ENCODE measurements at places on chromosomes 6 and 20.

DNA sequence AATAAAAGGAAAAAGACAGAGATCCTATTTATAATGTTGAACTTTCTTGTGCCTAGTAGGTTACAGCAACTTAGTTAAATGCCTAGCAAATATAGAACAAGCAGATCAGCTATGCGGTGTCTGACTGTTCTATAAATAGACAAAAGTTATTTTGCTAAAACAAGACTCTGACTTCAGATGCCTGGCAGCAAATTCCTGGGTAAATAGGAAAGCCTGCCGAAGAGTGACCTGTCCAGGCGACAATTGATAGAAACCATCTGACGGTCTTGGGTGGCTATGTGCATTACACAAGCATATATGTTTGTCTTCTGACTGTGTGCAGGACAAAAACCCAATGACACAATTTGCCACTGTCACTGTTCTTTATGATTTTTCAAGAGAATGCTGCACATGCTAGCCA, 38.0 kb upstream of the PDE10A start:
- DNase-seq: no peak

DNA sequence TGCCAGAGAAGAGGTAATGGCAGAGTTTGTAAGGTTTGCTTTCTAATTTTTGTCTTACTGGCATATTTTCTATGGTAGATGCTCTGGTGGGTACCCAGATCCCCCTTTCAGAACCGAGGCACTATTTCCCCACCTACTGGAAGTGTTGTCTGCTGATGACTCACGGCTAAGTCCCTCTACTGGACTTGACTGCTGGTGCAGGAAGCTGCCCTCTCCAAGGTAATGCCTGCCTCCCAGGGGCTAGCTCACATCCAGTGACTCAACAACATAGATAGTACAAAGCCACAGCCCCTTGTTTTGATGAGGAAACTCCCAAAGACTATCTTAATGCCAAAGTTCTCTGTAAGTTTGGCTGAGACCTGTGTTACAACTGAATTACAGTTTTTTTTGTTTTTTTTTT, 285.4 kb upstream of the FLRT3 start:
- DNase-seq: no peak

- no peak for DNase-seq
These were observed 208.1 kb downstream of the OGFRL1 start for GRCh38 chr6:71496722-71497033.

GRCh38 chr6:31545291-31545690, 1.1 kb downstream of the ATP6V1G2 start:
- no peak for DNase-seq

GRCh38 chr6:38799529-38800184, 84.5 kb downstream of the DNAH8 start:
- DNase-seq: no peak

GRCh38 chr6:76465410-76465809, 392.9 kb upstream of the IMPG1 start:
- DNase-seq: no peak

DNA sequence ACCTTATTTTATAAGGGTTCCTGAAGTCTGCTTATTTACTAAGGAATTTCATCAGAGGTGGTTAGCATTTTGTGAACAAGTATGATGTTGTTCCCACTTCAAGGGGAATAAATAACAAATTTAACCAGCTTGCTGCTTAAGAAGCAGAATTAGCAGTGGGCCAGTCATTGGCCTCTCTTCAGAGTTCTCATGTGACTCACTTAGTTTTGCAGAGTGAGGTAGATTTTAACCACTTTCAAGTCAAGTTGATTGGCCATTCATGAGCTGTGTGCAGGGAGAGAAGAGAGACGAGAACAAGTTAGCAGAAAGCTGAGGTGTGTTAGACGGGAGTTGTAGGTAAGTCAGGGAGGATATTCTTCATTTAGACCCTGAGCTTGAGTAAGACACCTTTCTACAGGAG, 18.1 kb downstream of the TOP1 start:
- DNase-seq: no peak

- DNase-seq: no peak
These were observed 72.6 kb downstream of the ARID1B start for GRCh38 chr6:156849806-156850205.

- no peak for DNase-seq
These were observed 81.4 kb downstream of the TCP11 start for GRCh38 chr6:35059596-35060345.

DNA sequence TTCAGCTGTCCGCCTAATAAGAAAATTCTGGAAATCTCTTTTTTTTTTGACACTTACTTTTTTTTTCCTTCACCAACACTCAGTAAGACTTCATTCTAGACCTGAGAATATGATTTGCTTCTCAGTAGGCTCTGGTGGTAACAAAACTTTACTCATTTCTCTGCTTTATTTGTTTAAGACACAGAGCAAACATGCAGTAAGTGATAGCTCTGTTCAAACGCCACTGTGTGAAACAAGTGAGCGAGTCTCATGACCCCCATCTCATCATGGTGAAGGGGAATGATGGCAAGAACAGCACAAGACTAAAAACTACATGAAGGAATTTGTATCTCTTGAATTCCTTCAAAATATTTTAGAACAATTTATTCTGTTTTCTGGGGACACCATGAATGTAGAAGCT, 541.6 kb upstream of the POU3F2 start:
- DNase-seq: no peak

DNA sequence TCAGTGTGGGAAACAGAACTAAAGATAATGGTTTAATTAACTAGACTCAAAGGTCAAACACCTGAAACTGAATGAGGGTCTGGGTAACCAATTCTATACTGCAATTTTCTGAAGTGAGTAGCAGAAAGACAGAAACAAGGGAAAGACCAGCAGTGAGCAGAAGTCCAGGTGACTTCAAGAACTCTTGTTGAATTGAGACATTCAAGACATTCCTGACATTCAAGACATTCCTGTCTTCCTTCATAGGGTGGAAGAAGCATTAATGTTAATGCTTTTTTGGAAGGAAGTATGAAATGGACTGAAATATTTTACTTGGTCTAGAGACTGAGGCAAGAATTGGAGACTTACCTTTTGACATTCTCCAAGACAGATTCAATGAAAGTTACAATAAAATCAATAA, 529.9 kb upstream of the MMS22L start:
- no peak for DNase-seq

- no peak for DNase-seq
These were observed 20.4 kb upstream of the UNC93A start for GRCh38 chr6:167270499-167271311.

- DNase-seq: no peak
These were observed 66.3 kb downstream of the SLX4IP start for GRCh38 chr20:10501402-10501801.

DNA sequence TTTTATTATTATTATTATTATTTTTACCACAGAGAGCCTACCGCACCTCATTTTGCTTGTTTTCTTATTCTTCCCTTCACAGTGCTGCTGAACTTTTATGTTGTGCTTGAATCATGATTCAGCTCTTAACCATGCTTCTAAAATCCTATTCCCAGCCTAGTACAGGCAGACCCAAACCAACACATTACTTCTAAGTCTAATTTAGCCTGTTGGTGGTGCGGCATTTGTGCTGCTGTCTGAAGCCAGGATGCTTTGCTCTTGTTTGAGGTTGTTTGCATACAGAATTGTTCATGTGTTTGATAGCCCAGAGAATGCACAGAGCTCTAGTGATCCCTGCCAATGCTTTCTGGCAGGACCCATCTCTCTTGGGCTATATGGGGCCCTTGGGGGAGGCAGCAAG, 213.5 kb upstream of the KCNG1 start:
- no peak for DNase-seq

- DNase-seq: no peak
These were observed 8.9 kb downstream of the MANBAL start for GRCh38 chr20:37298190-37298939.

DNA sequence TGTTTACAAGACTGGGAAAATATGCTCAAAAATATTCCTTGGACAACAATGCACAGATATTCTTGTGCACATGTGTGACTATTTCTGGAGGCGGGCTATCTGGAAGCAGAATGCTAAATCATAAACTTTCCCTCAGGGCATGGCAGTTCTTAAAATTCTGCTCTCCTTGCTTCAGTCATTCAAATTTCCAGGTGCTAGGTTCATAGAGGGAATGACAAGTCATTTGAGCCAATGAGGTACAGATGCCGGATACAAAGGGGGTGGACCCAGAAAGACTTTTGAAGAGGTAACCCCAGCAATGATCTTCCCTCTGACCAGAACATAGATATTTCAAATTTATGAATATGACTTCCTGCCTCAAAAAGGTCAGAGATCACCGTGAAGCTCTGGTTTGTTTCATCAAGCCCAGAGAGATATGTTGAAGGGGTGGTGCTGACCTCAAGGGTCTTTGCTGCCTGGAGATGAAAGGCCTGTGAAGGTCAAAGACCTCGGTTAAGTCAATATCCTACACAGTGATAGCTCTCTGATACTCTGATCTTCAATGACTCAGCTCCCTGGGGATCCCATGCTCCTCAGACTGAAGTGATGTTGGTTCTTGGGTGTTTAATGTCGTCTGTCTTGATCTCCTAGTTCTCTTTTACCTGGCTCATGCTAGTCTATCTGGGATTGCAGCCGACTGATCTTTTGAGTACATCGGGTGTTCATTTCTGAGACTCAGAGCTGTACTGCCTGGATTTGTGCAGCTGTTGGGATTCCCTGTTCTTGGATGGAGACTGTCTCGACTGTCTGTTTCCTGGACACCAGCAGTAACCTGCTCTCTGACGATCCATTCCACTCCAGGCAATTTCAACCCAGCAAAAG, 47.5 kb upstream of the TSHZ2 start:
- no peak for DNase-seq

DNA sequence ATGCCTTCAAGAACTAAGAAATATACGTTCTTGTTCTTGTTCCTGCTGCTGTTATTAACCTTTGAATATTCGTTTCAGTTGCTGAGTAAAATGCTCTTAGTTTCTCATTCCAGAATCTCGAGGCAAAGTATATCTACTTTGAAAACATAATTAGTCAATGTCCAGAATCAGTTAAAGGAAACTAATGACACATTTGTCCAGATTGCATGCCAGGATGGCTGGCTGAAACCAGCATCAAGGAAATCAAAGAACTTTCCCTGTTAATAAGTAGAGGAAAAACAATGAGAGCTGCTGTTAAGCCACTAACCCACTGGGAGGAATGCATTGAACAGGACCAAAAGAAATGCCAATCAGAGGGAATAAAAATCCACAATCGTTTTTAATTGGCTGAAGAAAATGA, 196.9 kb downstream of the ALDH8A1 start:
- no peak for DNase-seq

- DNase-seq: no peak
These were observed 4.7 kb upstream of the LTV1 start for GRCh38 chr6:143838395-143838794.

- no peak for DNase-seq
These were observed 84.1 kb downstream of the SNX5 start for GRCh38 chr20:17884307-17885003.

DNA sequence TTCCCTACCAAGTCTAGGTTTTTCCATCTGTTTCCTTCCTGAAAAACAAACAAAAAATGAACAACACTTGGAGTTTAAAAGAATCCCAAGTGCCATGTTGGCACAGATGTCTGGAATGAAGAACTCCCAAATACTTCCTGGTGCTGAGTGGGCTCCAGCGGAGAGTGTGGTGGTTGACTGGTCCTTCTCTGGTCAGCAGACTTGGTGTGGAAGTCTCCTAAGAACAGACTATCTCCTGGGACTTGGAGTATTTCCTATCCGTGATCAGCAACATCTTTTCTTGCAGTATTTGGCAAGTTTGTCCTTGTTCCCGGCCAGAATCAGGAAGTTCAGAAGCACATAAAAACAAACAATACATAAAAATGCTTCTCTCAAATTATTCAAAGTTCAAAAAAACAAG, 154.1 kb downstream of the MTFR2 start:
- no peak for DNase-seq

GRCh38 chr20:57514273-57514751, 10.6 kb downstream of the CTCFL start:
- DNase-seq: no peak

GRCh38 chr6:6843777-6844176, 255.3 kb downstream of the LY86 start:
- no peak for DNase-seq

GRCh38 chr6:69398729-69399128, 398.1 kb downstream of the LMBRD1 start:
- DNase-seq: no peak

DNA sequence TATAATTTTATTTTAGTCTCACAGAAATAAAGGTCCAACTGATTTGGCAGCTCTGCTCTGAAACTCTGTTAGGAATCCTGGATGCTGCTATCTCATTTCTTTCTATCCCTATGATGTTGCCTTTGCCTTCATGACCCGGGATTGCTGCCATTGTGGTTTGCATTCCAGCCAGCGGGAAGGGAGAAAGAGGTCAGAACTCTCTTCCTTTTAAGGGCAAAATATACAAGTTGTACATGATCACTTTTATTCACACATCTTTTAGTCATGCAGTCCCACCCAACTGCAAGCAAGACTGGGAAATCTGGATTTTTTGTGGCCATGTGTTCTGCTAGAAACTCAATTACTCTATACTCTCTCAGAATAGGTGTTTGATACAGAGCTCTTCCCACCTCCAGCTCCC, 263.1 kb upstream of the ZFP64 start:
- DNase-seq: no peak

- no peak for DNase-seq
These were observed 24.5 kb downstream of the TENT5A start for GRCh38 chr6:81727876-81728517.

DNA sequence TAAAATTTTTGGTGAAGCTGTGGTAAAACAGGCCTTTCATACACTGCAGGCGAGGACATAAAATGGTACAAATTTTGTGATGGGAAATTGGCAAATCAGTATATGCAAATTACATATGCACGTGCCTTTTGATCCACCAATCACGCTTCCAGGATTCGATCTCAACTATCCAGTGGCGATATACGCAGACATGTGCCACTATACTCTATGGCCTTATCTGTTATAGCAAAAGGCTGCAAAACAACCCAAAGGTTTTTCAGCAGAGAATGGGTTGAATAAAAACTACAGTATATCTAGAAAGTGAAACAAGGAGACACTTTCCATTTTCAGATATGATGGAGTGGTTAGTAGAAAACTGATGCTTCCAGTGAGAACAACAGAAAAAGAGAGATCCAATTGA, 41.9 kb upstream of the ERVFRD-1 start:
- DNase-seq: no peak

DNA sequence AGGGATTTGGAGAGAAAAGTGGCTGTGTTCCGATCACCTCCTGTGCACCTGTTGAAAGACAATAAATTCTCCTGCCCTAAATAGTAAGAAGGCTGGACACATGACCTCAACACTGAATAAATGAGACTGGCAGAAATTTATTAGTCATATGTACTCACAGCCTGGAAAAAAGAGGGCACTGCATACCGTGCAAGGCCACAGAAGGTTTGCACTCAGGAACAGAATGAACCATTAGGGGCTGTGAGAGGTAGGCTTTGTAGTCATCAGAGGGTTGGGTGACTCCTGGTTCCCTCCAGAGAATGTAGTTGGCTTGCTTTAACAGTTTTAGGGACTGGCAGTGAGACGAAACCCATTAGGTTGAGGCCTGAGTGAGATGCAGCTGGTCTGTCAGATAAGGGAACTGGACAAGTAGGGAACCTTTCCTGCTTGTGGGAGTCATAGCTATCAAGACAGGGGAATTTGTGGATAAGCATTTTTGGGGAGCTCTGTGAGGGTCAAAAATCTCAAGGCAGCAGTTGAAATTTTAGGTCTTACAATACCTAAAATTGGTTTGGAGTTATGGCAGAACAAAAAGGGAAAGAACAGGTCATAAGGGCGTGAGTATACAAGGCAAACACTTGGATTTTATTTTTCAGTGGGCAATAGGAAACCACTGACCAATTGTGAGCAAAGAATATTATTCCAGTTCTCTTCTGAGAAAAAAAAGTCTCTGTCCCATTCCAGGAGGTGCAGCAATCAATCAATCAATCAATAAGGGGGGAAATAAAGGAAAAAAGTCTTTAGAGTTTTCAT, 67.9 kb upstream of the BTN3A2 start:
- DNase-seq: no peak

- DNase-seq: no peak
These were observed 157.6 kb downstream of the MCHR2 start for GRCh38 chr6:99836471-99836870.

All from stimulated activated CD4-positive, alpha-beta T cell treated with anti-CD3 and anti-CD28 coated beads, Interleukin-1b, Interleukin-23, amount 100 ng/mL, for 24 hours (primary cell).